NCI-H82 (cell line): ENCODE measurements at places on chromosomes 3 and 15.
A peak's percentile ranks its signal among the peaks of the same experiment; 100 is the strongest.

- DNase-seq: no peak
Observed at GRCh38 chr3:183951459-183951858, 66.2 kb downstream of the ABCC5 start.

DNA sequence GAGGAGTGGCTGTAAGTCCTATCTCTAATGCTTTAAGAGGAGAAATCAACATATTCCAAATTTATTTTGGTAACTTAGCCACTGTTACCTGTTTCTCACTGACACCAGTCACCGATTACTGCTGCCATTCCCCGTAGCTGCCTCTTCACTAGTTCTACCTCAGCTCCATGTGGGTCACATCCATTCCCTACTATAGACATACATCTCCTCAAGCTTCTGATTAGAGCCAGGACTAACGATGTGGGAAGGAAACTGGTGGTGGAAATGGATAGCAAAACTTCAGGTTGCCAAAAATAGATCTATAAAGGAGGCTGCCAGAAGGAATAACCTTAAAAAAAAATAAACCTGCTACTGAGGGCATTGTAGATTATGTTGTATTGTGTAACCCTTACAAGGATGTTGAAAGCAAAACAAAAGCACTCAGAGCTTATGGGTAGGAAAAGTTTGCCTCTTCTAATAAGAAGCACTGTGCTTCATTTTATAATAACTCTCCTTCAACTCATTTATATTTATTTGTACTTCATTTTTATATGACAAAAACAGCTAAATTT lies 56.0 kb downstream of the KAT2B start:
- no peak for DNase-seq

DNA sequence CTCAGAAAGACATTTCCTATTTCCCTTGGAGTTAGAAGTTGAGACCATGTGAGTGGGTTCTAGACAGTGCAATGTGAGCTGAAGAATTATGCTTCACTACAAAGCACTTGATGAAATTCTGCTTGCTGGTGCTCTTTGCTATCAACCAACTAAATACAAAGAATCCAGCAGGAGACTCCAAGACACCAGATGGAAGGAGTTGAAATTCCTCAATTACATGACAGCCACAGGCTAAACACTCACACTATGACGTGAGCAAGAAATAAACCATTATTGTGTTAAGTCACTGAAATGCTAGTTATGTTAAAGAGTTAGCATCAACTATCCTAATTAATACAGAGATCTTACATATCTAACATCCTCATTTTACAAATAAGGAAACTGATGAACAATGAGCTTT lies 8.2 kb upstream of the MAP4 start:
- DNase-seq: no peak

DNA sequence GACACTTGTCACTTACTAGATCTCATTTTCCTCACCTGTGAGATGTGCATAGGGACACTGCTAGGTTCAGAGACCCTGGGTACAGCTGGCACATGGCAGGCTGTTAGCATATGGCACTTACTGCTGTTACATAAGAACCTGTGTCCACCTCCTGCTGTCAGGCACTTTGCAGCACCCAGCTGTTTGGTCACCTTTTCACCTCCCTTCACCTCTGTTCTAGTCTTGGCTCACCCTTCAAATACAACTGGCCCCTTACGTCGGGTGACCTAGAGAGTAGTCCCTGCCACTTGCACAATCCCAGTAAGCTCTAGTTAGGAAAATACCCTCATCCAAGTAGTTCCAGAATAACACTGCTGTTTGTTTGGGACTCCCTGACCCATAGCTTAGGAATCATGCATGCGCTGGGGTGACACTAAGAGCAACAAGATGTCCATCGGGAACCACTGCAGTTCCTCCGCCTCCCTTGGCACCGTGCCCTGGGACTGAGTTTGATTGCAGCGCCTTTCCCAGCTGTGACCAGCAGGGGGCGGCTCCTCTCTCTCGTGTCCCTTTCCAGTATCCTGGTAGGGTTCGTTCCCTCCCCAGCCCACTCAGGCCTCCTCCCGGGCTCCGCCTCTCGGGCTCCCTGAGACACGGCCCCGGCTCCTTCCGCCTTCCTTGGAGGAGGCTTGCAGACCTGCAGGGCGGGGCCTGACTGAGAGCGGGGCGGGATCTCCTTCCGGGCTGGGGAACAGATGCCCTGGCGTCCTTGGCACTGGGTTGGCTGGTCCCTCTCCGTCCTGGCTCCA lies 78.6 kb downstream of the ABHD5 start:
- peak; percentile 98 for DNase-seq

GRCh38 chr15:39588531-39589192 lies 7.8 kb downstream of the THBS1 start:
- DNase-seq: no peak

DNA sequence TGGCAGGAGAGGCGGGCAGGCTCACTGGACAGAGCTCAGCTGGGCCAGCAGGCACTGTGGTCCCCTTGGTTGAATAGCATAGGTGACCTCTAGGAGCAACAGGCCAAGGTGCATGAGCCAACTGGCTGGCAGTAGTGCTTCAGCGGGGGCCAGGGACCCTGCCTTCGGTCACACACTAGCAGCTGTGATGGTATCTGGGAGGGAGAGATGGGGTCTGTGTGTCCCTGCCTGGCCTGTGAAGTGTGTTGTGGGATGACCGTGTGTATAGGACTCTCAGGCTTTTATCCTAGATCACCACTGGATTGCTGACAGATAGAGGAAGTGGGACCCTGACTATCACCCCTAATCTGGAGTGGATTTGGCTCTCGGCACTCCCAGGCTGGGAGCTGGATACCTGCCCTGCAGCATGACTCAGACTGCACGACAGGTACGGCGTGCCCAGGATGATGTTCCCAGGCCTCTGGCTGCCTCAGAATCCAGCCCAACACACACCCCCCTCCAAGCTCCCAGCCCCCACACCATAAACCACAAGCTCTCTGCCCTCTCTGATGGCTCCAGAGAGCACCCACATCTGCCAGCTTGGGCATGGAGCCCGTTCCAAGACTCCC lies 7.8 kb downstream of the RPS17 start:
- DNase-seq: no peak

GRCh38 chr15:80596521-80596976 lies 98.6 kb upstream of the ABHD17C start:
- DNase-seq: no peak

GRCh38 chr3:46965151-46965550 lies 11.4 kb downstream of the CCDC12 start:
- DNase-seq: no peak

DNA sequence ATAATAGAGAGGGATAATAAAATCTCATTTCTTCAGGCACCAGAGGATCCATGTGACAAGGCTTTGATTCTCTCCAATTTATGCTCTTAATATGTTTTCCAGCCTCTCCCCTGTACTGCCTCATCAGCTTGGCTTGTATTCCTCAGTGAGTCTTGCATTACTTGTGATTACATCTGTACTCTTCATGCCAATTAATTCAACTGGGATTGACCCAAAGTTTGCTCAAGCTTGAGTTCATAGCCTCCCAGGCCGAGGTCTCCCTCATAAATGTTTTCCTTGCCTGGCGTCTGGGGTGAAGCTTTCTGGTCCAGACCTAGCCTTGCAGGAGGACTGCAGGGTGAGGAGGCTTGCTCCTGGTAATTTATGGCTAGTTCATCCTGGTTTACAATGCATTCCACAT lies 146.9 kb downstream of the CHST2 start:
- no peak for DNase-seq
